Smooth muscle cell of bladder (primary cell): ENCODE measurements at places on chromosomes 7 and 10. TPM values are rescaled to one million over a fixed set of nuclear protein-coding genes. Genes with fewer than 3 reads are reported as not detected.

Gene FEZF1
- total RNA-seq: not detected in 2 replicates

Gene SFTPA1
- total RNA-seq: not detected in 2 replicates

Gene PIP
- not detected in 2 replicates for total RNA-seq

Gene UBE2D1
- 10.4 and 11.7 TPM in 2 replicates for total RNA-seq

Gene SPDYE11
- total RNA-seq: not detected in 2 replicates

Gene IFIT1B
- not detected in 2 replicates for total RNA-seq

Gene CXCL12
- 135 and 150 TPM in 2 replicates for total RNA-seq

Gene GIMAP1
- under 0.01 TPM in 2 replicates for total RNA-seq

Gene NPVF
- not detected in 2 replicates for total RNA-seq

Gene FOXI2
- not detected in 2 replicates for total RNA-seq

Gene ARHGAP22
- 13.8 and 20.7 TPM in 2 replicates for total RNA-seq

Gene KCNH2
- total RNA-seq: 0.83 and 1.7 TPM in 2 replicates

Gene JCAD
- 24.7 and 30.9 TPM in 2 replicates for total RNA-seq

Gene TRIM73
- 0.18 and 0.71 TPM in 2 replicates for total RNA-seq

Gene UPK3BL2
- 1.3 and 1.7 TPM in 2 replicates for total RNA-seq

Gene KEL
- 0.28 TPM in 1 of 2 replicates, not detected in the other for total RNA-seq

Gene CALU
- 1,329 and 1,421 TPM in 2 replicates for total RNA-seq

Gene TMEM130
- total RNA-seq: 0.09 and 0.14 TPM in 2 replicates

Gene KCND2
- total RNA-seq: 4.0 and 7.9 TPM in 2 replicates

Gene ZPBP
- not detected in 2 replicates for total RNA-seq

Gene PLEKHS1
- 0.09 TPM in 1 of 2 replicates, not detected in the other for total RNA-seq

Gene CALML3
- under 0.01 TPM in 1 of 2 replicates, not detected in the other for total RNA-seq
